ENCODE measurements at places on chromosomes 4 and X.
A peak's percentile ranks its signal among the peaks of the same experiment; 100 is the strongest.

- DNase-seq, result no peak
These were observed 111.0 kb downstream of the CPE start for GRCh38 chr4:165489786-165490185.

DNA sequence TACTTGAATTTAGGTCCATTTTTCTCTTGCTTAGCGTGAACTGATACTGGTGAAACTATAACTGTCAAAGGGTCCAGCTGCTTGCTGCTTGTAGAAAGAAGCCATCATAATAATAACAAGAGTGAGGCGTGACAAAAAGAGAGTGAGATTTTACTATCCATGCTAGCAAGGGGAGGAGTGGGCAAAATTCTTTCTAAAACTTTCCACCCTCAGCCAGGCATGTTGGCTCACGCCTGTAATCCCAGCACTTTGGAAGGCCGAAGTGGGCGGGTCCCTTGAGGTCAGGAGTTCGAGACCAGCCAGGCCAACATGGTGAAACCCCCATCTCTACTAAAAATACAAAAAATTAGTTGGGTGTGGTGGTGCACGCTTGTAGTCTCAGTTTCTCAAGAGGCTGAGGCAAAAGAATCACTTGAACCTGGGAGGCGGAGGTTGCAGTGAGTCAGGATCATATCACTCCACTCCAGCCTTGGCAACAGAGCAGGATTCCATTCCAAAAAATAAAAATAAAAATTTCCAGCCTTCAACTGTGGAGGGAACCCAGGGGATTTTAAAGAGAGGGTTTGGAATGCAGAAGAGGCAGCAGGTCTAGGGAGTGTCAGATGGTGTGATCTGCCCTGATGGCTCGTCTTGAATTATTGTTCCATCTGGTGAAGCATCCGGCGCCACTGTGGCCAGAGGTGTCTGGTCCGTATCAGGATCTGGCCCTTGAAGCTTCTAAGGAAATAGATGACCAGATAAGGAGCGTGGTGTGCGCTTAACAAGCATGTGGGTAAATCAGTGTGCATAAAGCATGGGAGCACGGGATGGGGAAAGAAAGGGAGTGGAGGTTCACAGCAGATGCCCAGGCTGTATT is 51.8 kb downstream of the LRP2BP start:
- DNase-seq, result no peak

GRCh38 chrX:9786798-9787635 is 788 bp downstream of the SHROOM2 start:
- no peak for DNase-seq

DNA sequence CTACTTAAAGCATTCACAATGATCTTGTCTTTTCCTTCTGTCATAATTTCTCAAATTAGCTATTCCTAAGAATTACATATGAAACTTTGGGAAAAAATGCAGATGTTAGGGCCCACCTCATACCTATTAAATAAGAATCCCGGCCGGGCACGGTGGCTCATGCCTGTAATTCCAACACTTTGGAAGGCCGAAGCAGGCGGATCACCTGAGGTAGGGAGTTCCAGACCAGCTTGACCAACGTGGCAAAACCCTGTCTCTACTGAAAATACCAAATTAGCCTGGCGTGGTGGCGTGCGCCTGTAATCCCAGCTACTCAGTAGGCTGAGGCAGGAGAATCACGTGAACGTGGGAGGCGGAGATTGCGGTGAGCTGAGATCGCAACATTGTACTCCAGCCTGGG is 158.4 kb upstream of the TLL1 start:
- no peak for DNase-seq

DNA sequence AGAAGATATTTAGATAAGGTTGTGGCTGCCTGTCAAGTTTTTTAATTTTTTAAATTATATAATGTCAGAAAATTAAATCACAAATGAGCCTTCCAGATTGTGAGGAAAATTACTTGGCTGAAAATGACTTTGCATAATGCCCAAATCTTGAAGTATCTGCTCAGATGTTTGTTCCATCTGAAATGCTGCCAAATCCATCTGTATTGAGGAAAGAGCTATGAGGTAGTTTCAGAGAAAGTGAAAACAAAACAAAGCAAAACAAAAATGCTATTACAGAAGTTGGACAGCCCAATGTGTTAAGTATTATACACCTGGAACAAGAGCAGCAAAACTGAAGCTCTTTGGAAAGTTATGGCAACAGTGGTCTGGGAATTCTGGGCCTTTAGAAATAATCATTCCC is 23.3 kb upstream of the GUCY1B1 start:
- DNase-seq, result no peak

GRCh38 chr4:47913861-47914219 is 543 bp downstream of the NFXL1 start:
- DNase-seq, result no peak

DNA sequence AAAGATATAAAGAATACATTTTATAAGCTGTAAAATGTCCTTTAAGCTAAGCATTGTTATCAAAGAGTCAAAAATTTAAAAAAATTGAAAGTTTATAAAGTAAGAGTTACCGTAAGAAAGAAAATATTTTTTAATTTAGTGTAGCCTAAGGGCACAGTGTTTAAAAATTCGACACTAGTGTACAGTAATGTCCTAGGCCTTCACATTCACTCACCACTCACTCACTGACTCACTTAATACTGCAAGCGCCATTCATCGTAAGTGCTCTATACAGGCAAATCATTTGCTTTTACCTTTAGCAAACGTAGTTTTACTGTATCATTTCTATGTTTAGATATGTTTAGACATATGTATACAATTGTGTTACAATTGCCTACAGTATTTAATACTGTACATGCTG is 20.2 kb downstream of the GLRA3 start:
- no peak for DNase-seq

GRCh38 chr4:2793586-2794485 is 951 bp downstream of the SH3BP2 start:
- DNase-seq, result no peak

DNA sequence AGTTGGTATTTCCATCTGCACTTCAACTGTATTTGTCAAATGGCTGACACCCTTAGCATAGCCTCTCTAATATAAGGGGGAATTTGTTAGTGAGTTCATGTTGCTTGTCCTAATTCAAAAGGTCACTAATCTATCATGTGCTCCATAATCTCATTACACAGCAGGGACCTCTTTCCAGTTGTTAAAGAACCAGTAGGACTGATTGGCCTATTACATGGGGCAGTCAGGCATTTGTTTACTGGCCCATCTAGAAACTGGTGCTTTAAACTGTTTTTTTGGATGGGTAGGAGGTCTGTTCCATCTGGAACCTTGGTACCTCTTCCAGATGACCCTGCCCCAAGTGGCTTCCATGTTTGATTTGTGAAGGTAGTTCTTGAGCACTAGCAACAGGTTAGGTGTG is 11.4 kb downstream of the ANK2 start:
- DNase-seq, result no peak

DNA sequence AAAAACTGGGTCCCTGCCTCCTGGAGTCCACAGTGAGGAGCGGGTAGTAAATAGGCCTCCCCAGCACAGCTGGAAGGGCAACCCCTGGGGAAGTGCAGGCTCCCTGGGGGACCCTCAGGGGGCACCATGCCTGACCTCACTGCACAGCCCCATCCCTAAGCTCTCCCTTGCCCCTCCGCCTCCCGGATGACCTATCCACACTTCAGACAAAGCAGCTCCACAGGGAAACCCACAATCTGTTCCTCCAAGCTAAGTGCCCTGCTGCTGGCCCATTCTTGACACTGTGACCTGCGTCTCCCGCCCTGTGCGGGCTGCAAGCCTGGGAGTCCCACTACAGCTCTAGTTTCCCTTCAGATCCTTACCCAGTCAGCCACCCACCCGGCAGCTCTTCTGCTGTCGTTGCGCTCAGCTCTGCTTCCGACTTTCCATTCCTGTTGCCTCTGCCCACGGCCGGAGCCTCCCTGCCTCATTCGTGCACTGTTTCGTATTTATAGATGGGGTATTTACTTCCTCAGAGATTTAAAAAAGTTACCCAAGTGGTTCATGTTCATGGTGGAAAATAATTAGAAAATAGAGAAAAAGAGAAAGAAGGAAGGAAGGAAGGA is 47.0 kb upstream of the STOX2 start:
- no peak for DNase-seq

GRCh38 chr4:6264225-6264540 is 5.5 kb upstream of the WFS1 start:
- no peak for DNase-seq

DNA sequence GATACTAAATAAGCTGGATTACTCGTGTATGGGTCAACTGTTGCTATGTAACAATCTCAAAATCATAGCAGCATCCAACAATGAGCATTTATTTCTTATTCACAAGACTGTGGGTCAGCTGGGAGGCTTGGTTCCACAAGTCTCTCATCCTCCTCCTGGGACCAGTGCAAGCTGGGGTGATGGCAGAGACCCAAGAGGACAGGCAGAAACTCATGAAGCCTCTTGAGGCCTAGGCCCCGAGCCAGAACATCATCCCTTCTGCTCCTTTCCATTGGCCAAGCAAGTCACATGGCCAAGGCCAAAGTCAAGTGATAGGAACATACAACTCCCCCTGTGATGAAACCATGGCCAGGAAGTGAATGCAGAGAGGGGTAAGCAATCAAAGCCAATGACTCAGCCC is 422.1 kb downstream of the BCOR start:
- DNase-seq, result no peak

- DNase-seq, result no peak
These were observed 390.3 kb downstream of the SPRY1 start for GRCh38 chr4:123786920-123787319.

DNA sequence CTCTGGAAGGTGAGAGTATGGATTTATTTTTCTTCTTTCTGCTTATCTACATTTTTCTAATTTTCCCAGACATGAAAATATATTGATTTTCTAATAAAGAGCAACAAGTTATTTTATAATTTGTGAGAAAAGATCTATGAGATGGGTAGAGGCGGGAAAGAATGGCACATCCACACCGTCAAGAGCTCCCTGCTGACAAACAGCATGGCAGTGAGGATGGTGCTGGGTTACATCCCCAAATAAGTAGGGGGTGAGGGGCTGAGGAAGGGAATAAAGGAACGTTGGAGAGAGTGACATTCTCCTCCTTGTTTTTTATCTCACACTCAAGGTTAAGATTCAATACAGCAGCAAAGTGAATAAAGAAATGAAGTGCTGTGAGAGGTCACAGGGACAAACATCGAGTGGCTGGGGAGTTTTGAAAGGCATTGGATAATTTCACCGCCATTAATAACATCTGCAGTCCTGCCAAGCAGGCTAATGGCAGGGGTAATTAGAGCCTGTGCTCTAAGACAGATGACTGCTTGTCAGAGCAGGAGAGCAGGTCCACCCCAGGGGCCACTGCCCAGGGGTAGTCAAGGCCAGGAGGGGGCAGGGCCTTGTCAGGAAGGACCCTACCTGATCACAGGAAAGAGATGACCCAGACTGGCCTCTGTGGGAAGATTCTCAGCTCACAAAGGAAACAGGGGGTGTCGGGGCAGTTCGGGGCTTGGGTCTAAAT is 323.8 kb downstream of the FBXW7 start:
- no peak for DNase-seq

DNA sequence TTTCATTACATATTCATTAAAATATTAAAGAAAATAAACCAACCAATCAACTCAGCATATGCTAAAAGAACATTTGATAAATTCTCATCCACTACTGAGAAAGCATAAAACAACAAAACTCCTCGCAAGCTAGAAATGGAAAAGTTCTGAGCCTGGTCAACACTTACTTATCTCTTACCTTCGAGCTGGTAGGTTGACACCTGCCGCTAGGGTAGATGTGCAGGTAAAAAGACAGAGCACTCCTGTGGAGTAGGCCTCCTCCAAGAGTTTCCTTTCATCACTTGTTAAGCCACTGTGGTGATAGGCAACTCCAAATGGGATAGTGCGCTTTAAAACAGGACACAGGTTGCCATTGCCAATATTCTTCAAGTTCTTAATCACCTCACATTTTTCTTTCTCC is 18.9 kb downstream of the HELQ start:
- no peak for DNase-seq

DNA sequence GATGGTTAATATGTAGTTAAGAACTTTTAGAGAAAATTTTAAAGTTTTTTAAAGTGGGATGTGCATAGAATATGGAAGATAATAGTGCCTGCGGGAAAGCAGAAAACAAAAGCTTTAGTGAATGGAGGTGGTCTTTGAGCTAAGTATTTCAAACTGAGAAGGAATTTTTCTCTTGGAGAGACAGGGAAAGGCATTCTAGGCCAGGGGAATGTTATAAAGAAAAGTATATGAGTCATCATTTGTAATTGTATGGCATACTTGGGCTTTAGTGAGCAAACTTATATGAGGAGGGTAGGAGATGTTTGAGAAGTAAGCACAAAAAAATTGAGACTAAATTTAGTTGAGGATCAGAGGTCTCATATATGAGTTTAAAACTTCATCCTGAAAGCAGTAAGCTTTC is 467.0 kb downstream of the PPARGC1A start:
- DNase-seq, result no peak

- DNase-seq, result no peak
These were observed 52.4 kb upstream of the IL21 start for GRCh38 chr4:122673252-122673651.

GRCh38 chrX:110914281-110914680 is 118.7 kb upstream of the CHRDL1 start:
- no peak for DNase-seq

DNA sequence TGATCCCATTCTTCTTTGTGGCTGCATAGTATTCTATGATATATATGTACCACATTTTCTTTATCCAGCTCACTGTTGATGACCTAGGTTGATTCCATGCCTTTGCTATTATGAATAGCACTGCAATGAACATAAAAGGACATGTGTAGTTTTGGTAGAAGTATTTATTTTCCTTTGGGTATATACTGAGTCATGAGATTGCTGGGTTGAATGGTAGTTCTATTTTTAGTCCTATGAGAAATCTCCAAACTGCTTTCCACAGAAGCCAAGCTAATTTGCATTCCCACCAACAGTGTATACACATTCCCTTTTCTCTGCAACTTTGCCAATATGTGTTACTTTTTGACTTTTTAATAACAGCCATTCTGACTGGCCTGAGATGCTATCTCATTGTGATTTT is 278.3 kb downstream of the PCDH18 start:
- no peak for DNase-seq

- no peak for DNase-seq
These were observed 35.1 kb downstream of the CLDN22 start for GRCh38 chr4:183284965-183285364.

- DNase-seq, result no peak
These were observed 25.8 kb upstream of the KLHL34 start for GRCh38 chrX:21683941-21684340.

- DNase-seq, result peak; percentile 8
These were observed 28.1 kb upstream of the MAN2B2 start for GRCh38 chr4:6546681-6547447.

DNA sequence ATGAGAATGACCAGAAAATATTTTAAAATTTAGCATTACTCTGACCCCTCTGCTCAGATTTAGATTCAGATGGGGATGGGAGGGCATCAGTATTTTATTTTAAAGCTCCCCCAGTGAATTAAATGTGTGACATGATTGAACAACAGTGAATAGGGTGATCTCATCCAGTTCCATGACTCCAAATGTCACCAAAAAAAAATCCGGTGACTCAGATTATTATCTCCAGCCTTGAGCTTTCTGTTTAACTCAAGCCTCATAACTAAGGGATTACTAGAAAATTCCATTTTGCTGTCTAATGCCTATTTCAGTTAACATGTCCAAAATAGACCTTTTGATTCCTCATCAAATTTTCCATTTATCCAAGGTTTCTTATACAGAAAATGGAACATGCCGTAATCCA is 121.8 kb upstream of the TMEM47 start:
- no peak for DNase-seq
